ENCODE measurements at places on chromosomes 2 and 18. TPM values are rescaled to one million over a fixed set of nuclear protein-coding genes. Genes with fewer than 3 reads are reported as not detected.
A peak's percentile ranks its signal among the peaks of the same experiment; 100 is the strongest.

- ATAC-seq, result no peak
These were observed 2.6 kb downstream of the GRHL1 start for GRCh38 chr2:9954136-9954535.

DNA sequence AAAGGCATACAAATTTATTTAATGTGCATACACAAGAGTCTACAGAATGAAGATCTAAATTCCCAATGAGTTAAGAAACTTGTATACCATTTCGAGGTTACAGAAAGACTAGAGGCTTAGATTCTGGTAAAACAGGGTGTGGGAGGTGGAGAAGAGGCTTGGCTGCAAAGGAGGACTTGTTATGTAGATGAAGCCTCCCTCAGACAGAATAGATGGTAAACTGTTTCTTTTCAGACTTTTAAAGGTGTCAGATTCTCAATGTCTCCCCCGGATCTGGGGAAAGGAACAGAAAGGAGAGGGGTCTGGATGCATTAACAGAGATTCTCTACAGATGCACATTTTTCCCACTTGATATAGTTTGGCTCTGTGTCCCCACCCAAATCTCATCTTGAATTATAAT, 126.0 kb downstream of the ST6GAL2 start:
- no peak for ATAC-seq

GRCh38 chr2:134089454-134089853, 164.4 kb upstream of the MGAT5 start:
- no peak for ATAC-seq

DNA sequence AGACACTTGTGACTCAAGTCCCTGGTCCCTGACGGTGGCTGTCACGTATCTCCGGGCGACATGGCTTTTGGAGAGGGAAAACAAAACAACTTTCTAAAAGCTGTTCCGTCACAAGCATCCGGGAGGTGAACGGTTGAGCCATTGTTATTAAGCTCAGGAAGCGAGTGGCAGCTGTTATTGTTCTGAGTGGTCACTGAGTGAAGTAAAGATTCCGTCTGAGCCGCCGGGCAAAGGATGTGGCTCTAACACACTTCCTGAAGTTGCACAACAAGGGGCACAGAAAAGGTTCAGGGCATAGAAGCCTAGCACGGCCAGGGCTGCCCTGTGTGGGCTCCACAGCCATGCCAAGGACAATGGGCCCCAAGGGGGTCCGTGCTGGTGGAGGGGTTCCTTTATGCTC, 24.3 kb downstream of the INPP5D start:
- peak; percentile 53 for ATAC-seq

GRCh38 chr2:56647997-56648396, 464.2 kb downstream of the CCDC85A start:
- ATAC-seq, result no peak

- ATAC-seq, result no peak
These were observed 672.1 kb upstream of the FANCL start for GRCh38 chr2:58913082-58913726.

DNA sequence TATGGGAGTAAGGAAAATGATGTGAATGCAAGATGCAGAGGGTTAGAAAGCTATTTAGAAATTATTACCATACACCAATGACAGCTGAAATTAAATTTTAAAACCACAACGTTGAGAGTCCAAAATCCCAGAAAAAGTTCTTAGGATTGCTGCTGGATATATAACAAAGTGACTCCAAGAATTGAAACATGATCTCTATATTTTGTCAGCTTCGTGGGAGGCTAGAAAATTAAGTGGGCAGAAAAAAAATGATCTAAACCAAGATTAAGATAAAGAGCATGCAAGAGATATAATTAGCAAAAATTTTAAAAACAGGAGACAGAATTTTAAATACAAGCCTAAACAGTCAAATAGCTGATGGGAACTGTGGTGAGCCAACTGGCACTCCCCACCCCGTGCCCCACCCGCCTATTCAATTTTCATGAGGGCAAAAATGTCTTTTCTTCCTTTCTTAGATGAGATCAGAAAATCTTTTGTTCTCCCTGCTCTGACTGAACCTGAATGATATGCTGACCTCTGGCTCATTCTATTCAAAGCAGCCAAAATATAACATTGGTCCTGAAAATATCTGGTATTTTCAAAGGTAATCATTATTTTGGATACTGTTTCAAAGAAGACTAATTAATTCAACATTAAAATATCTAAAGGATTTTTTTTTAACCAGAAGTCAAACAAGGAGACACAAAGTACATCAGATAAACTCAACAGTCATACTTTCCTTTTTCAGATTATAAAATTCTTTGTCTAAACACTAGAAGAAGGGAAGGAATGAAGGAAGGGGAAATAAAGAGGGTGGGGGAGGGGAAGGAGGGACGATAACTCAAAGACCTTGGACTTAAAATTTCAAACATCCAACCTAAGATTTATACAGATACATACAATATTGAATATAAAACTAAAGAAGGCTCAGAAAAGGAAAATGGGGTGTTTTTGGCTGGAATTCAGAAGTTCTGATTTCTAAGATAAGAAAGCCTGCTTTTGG, 12.2 kb downstream of the KANSL3 start:
- ATAC-seq, result no peak

- no peak for ATAC-seq
These were observed 32.3 kb downstream of the WDPCP start for GRCh38 chr2:63555931-63556330.

- ATAC-seq, result no peak
These were observed 1395.1 kb downstream of the SUCLG1 start for GRCh38 chr2:83063933-83064332.

GRCh38 chr2:195532255-195532627, 124.8 kb upstream of the SLC39A10 start:
- ATAC-seq, result no peak

GRCh38 chr18:2588666-2589344, 17.4 kb downstream of the NDC80 start:
- ATAC-seq, result no peak

GRCh38 chr18:12849548-12849947, 34.5 kb downstream of the PTPN2 start:
- ATAC-seq, result no peak

GRCh38 chr2:219457784-219458369, 23.2 kb downstream of the SPEG start:
- peak; percentile 74 for ATAC-seq

DNA sequence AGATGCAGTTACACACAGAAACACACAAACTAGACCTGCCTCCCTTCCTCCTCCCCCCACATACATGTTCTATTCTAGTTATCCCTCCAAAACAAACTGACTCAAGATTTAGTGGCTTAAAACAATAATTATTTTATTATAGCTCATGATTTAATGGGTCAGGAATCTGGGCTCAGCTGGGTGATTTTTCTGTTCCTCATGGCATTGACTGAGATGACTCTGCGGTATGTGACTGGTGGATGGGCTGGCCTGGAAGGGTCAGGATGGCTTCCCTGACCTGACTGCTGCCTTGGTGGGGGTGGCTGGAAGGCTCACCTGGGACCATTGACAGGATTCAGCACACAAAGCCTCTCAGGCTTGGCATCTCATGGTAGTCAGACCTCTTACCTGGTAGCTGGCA, 33.7 kb upstream of the NTSR2 start:
- no peak for ATAC-seq

DNA sequence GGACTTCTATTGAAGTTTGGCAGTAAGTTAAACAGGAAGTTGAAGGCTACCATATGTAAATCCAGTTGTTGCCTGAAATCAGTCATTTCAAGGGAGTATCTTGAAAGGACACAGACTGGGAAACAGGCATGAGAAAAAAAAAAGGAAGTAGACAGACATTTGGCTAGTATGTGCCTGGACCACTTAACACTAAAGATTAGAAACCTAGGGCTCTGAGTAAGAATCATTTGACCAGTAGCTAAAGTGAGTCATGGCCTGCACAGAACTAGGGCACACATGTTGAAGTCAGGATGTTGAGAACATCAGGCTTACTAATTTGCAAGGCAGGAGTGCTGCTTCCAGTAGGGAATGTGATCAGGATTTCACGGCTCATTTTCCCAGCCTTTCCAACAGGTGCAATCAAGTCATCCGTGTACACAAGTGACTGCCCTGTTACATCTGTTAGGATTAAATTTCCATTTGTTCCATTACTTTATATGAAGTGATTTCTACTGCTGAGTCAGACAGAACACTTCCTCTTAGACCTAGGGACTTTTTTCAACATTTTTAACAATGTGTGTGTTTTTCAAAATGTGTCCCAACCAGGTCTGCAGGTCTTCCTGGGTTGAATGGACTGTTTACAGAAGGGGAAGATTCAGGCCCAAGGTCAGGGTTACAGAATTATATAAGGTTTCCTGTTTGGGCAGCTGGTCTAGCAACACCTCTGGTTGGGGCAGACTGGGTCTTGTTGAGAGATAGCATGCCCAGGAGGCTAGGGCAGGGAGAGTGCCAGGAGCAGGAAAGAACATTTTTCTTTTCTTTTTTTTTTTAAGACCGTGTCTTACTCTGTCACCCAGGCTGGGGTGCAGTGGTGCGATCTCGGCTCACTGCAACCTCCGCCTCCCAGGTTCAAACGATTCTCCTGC, 145.6 kb downstream of the TGIF1 start:
- ATAC-seq, result peak; percentile 75

DNA sequence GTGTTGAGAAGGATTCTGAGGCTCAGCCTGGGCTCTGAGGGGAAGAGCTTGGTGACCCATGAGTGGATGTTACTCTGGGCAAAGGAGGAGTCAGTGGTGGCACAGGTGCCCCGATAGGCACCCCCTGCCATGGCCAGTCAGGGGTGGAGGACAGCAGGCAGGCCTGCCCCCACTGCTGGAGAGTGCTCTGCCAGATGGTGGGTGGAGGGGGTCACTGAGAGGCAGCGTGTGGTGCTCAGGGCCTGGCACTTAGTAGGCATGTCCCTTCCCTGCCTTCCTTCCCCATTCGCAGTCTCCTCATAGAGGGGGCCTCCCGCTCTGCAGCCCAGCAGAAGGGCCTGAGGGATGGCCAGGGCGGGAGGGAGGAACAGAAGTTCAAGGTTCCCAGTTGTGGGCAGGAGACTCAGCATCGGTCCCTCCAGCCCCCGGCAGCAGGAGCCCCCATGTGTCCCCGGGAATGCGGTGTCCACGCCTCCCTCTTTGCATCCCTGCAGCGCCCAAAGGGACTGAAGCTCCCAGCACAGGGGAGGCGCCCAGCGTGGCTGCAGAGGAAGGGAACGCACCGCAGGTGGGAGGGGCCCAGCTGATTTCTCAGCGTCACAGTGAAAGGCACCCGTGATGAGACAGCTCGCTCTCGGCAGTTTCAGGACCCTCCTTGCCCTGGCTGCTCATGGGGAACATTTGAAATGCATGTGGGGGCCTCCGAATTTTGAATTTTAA, 5.7 kb upstream of the SNED1 start:
- ATAC-seq, result no peak

DNA sequence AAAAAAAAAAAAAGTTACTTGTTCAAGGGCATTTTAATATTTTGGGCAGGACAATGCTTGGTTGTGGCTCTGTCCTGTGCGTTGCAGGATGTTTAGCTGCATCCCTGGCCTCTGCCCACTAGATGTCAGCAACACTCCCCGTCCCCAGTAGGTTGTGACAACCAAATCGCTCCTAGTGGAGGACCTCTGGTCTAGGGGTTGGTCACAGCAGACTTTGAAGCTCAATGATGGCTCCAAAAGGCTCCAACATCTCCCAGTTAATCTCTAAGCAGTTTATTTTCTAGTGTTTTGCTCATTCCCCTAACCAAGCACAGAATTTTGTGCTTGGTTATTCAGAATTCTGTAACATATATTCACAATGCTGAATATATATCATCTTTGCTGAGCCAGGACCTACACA, 67.0 kb downstream of the CHRNA1 start:
- ATAC-seq, result peak; percentile 96

GRCh38 chr2:181805228-181806038, 86.1 kb upstream of the ITPRID2 start:
- no peak for ATAC-seq

DNA sequence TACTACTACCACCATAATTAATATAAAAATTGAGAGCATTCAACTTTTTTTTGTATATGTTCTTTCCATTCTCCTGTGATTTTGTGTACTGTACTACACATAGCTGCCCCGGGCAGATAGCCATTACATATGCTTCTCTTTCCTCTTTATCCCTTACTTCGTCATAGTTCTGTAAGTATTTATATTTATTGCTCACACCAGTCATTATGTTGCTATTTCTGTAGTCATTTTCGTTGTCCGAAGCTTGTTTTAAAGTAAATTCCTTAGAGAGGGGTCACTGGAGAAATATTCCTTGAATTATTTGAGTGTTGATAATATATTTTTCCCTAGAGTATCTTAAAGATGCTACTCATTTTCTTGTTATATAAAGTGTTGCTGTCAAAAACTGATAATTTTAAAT, 144.0 kb downstream of the CLIP4 start:
- ATAC-seq, result no peak

GRCh38 chr2:239003624-239004273, 155.9 kb downstream of the TWIST2 start:
- no peak for ATAC-seq

DNA sequence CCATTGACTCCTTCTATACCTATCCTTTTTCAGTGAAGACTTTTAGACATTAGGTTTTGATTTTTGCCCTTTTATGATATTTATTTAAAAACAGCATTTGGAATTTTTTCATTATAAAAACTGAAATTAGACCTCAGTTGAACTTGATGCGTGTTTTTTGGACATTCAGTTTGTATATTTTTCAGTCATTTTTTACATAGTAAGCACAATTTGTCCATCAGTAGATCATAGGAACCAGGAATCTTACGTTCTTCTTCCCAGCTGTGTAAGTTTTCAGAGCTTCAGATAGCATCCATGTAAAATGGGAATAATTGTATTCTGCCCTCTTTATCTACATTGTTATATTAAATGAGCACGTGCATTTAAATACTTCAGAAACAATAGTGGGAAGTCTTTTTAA, 109.1 kb downstream of the WDSUB1 start:
- no peak for ATAC-seq

DNA sequence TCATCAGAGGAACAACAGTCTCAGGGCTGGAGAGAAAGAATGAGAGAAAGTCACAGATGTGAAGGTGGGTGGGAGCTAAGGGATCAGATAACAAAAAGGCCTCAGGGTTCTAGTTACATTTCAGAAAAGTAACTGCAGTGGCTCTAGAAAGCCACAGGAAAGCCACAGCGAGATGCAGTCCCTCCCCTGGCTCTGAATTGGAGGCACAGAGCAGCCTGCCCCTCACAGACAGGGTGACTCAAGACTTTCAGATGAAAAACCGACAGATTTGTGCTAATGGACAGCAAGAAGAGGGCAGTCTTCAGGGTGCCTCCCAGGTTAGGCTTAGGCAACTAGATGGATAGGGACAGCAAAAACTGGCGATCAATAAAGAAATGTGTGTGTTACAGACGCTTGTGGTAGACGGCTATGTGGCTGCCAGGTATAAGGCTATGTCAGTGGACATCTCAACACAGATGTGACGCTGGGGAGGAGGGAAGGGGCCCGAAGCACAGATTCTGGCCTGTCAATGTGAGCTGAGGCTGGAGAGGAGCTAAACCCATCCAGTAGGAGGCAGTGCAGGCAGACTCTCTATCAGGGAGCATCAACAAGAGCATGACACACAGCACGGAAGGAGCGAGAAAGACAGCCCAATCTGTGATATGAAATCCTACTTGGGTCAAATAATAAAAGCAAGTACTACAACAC, 26.2 kb downstream of the UNC50 start:
- ATAC-seq, result peak; percentile 54

XDH gene
- not detected for total RNA-seq

CROCC2 gene
- not detected for total RNA-seq

FBXO48 gene
- 2.3 TPM for total RNA-seq

DPP4 gene
- total RNA-seq, result 34.6 TPM

DNAJC5G gene
- not detected for total RNA-seq

EPHA4 gene
- total RNA-seq, result 13.8 TPM

NETO1 gene
- total RNA-seq, result not detected

POTEI gene
- not detected for total RNA-seq

APLF gene
- 3.5 TPM for total RNA-seq

LONRF2 gene
- total RNA-seq, result 0.16 TPM

ERBB4 gene
- total RNA-seq, result not detected

CNTNAP5 gene
- total RNA-seq, result not detected

COLEC11 gene
- total RNA-seq, result 0.54 TPM

MATN3 gene
- not detected for total RNA-seq

Measured in activated T-helper 17 cell treated with anti-CD3 and anti-CD28 coated beads, Interleukin-2, amount 50 U/mL, for 72 hours (primary cell).